Fibroblast of villous mesenchyme (primary cell): ENCODE measurements at places on chromosomes 1 and 21. TPM values are rescaled to one million over a fixed set of nuclear protein-coding genes. Genes with fewer than 3 reads are reported as not detected.

PTGS2 gene
- total RNA-seq: 3.0 and 5.5 TPM in 2 replicates

CORT gene
- 0.32 TPM in 1 of 2 replicates, not detected in the other for total RNA-seq

AIM2 gene
- total RNA-seq: 0.32 TPM in 1 of 2 replicates, not detected in the other

GRCh38 chr1:152182431-152182830 is 23.4 kb upstream of the RPTN start:
- peak; percentile 26 for DNase-seq

DNA sequence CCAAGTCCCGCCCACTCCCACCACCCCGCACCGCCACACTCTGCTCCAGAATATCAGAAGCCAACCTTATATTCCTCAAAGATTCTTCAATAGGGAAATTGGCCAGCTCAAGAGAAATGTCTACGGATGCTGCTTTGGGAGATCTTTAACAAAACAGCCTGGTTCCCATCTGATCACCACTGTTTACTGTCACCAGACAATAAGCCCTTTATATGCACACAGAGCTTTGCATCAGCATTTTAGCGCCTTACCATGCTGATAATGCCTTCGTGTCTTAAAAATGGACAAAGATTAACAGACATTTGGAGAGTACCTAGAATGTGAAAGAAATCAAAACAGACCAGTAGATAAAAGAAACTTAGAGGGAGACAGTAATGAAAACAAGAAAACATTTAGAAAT is 141.7 kb upstream of the SYT6 start:
- no peak for DNase-seq

DNA sequence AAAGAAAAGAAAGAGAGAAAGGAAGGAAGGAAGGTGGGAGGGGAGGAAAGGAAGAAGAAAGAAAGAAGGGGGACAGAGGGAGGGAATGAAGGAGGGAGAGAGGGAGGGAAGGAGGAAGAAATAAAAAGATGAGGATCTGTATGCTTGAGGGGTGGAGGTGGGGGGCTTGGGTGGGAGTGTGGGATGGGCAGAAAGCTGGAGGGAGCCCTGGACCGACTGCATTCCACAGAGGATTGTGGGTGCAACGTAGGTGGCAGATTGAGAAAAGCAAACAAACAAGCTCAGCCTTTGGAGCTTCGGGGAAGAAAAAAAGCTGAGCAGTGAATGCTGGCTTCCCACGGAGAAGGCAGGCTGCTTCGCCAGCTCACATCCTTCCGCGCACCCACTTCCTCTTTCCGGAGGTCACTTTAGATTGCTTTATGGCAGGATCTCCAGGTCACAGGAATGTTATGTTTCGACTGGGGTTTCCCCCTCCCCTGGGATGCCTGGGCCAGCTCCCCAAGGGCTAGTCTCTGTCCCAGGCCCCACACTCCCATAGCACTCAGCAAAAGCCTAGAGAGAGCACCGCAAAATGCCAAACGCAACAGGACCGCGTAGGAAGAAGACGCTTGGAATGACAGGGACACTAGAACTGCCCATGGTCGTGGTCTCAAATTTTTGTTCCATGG is 20.7 kb upstream of the LGALS8 start:
- peak; percentile 65 for DNase-seq

DNA sequence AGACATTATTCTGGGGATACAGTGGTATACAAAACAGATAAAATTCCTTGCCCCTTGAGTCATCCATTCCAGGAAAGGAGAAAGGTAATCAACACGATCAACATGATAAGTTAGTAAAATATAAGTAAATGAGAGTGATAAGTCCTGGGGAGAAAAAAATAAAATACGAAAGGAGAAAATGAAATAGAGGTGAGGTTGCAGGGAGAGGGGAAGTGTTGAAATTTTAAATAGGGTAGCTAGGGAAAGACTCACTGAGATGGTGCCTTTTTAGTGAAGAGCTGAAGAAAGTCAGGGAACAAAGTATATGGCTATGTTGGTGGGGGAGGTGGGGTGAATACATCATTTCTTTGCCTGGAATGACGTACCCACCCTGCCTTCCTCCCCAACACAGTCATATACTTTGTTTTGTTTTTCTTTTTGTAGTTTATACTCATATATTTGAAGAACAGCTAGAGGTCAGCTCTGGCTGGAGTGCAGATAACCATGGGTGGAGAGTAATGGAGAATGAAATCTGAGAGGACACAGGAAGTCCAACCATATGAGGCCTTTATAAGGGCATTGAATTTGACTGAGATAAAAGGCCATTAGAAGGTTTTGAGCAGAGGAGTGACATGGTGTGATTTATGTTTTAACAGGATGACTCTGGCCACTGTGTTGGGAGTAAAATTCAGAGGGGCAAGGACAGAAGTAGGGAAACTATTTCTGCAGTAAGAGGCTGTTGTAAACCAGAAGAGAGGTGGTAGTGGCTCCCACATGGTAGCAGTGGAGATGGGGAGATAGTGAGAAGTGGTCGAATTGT is 54.8 kb downstream of the OSBPL9 start:
- DNase-seq: peak; percentile 86
